Left lung (tissue), 14 donors: ENCODE measurements at places on chromosomes 7 and 10.

GRCh38 chr7:71826141-71826540, 586.0 kb downstream of the CALN1 start:
- no peak overlapping the region for H3K27ac ChIP-seq
- no peaks in the 10 kb centered on the region for H3K27me3 ChIP-seq
- no peaks in the 10 kb centered on the region for H3K4me1 ChIP-seq

DNA sequence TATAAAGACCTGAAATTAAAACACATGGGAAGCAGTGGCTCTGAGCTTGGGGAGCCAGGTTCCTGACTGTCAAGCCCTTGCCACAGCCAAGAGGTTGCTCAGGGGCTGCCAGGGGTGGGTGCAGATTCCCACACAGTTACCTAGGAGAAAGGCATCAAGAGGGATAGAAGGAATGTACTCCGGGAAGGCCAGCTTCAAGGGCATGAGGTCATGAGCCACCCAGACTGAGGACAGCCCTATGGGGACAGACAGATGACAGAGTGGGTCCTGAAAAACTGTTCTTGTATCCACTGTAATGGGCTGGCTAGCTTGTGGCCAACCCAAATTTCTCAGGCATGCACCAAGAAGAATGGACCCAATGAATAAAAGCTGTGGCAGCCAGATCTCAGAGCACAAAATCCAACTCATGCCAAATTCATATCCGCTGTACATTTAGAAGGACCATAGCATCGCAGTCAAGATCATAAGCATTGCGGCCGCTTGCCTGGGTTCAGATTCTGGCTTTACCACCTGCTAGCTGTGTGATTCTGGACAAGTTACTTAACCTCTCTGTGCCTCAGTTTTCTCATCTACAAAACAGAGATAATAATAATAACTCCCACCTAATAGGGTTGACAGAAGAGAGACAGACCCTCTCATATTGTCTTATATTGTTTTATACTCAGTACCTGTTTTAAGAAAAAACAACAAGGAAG, 44.9 kb upstream of the KCNMA1 start:
- no peaks in the 10 kb centered on the region for H3K36me3 ChIP-seq
- H3K27me3 ChIP-seq, result peaks cover 9% of the 10 kb centered on the region
- no peak for DNase-seq
- H3K4me3 ChIP-seq, result no peak overlapping the region

- DNase-seq, result no peak
- H3K27ac ChIP-seq, result no peak overlapping the region
- no peaks in the 10 kb centered on the region for H3K27me3 ChIP-seq
- no peaks in the 10 kb centered on the region for H3K4me1 ChIP-seq
These were observed 105.3 kb downstream of the OAT start for GRCh38 chr10:124313374-124313773.

GRCh38 chr7:16393862-16394422, 27.4 kb downstream of the CRPPA start:
- no peak for DNase-seq
- no peaks in the 10 kb centered on the region for H3K27me3 ChIP-seq
- H3K4me1 ChIP-seq, result no peaks in the 10 kb centered on the region
- H3K36me3 ChIP-seq, result no peaks in the 10 kb centered on the region

DNA sequence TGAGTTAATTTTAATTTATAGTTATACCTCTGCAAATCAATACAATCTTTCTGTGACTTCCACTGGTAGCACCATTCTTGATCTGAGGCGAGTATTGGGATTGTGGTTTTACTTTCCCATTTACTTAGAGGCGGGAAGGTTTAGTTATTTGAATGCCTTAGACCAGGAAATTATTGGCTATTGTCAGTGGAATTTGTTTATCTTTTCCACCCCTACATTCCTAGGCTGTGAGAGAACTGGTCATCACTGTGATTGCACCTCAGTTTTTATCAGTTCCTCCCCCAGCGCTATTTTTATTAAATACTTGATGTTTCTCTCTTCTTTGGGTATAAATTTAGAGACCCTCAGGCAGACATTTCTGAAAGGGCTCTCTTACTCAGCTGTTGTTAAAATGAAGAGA, 29.9 kb downstream of the CDK14 start:
- no peaks in the 10 kb centered on the region for H3K36me3 ChIP-seq
- no peaks in the 10 kb centered on the region for H3K27me3 ChIP-seq
- DNase-seq, result no peak
- no peak overlapping the region for H3K27ac ChIP-seq

- DNase-seq, result no peak
- no peak overlapping the region for H3K4me3 ChIP-seq
- peaks cover 11% of the 10 kb centered on the region for H3K27me3 ChIP-seq
- H3K27ac ChIP-seq, result no peak overlapping the region
- peaks cover 9% of the 10 kb centered on the region for H3K4me1 ChIP-seq
These were observed 4.6 kb upstream of the SPOCK2 start for GRCh38 chr10:72092987-72093386.

GRCh38 chr10:63217120-63217605, 84.0 kb downstream of the NRBF2 start:
- no peak overlapping the region for H3K27ac ChIP-seq
- no peak overlapping the region for H3K4me3 ChIP-seq
- no peaks in the 10 kb centered on the region for H3K36me3 ChIP-seq

DNA sequence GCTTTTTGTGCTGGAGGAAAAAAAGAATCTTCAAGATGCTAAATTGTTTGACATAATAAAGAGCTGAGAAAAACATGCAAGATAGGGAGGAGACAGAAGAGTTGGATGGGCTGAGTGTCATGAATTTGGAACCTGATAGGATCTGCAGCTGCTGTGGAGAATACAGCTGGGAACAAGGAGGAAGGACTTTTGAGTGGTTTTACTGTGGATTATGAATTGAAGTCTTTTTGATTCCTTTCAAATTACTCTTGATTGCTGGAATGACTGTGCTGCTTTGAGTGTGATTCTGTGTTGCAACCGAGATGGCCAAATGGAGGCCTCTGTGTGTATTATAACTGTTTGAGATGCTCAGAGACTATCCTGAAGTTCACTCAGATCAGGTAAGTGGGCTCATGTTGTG, 4.0 kb downstream of the EFCAB10 start:
- no peak overlapping the region for H3K4me3 ChIP-seq
- H3K4me1 ChIP-seq, result no peaks in the 10 kb centered on the region
- no peaks in the 10 kb centered on the region for H3K36me3 ChIP-seq
- no peaks in the 10 kb centered on the region for H3K27me3 ChIP-seq
- peak; percentile 54 for DNase-seq
- H3K27ac ChIP-seq, result no peak overlapping the region

DNA sequence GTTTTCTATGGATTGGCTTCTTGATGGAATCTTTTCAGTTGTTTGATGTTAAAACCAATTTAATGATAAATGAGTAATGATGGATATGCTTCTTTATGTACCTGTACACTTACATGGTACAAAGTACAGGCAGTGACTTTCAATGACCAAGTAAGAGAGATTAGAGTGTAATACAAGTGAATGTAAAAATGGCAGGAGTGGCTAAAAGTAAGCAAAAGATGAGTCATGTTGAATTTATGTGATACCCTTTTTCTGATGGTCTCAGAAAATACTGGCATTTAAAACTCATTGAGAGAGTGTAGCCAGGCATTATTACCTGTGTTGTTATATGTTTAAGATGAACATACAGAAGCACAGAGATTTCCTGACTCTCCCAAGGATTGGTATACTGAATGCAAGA, 97.1 kb downstream of the GPR85 start:
- no peak overlapping the region for H3K27ac ChIP-seq
- no peak for DNase-seq
- no peaks in the 10 kb centered on the region for H3K36me3 ChIP-seq
- no peaks in the 10 kb centered on the region for H3K27me3 ChIP-seq
- no peak overlapping the region for H3K4me3 ChIP-seq

DNA sequence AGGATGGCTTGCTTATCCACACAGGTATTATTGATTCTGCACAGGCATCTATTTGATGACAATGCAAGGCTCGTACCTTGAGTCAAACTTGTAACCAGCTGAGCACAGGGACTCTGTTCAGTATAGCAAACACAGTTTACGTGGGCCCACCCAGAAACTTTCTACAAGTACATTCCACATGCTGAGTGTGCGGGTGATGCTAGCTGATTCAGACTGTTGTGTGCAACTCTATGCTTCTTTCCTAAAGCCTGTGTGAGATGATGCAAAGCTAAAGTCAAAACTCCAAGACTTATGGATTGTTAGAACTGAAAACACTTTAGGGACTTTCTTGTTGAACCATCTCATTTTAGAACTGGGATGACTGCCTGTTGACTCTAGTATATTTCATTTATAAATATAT, 21.5 kb upstream of the CALD1 start:
- no peak for DNase-seq
- H3K4me3 ChIP-seq, result no peak overlapping the region
- H3K4me1 ChIP-seq, result no peaks in the 10 kb centered on the region
- no peaks in the 10 kb centered on the region for H3K36me3 ChIP-seq
- no peak overlapping the region for H3K27ac ChIP-seq

- H3K27me3 ChIP-seq, result no peaks in the 10 kb centered on the region
- peak overlapping the region; percentile 67 for H3K4me3 ChIP-seq
- peak overlapping the region; percentile 93 for H3K27ac ChIP-seq
- no peak for DNase-seq
These were observed 760 bp downstream of the THNSL1 start for GRCh38 chr10:25017154-25017590.

DNA sequence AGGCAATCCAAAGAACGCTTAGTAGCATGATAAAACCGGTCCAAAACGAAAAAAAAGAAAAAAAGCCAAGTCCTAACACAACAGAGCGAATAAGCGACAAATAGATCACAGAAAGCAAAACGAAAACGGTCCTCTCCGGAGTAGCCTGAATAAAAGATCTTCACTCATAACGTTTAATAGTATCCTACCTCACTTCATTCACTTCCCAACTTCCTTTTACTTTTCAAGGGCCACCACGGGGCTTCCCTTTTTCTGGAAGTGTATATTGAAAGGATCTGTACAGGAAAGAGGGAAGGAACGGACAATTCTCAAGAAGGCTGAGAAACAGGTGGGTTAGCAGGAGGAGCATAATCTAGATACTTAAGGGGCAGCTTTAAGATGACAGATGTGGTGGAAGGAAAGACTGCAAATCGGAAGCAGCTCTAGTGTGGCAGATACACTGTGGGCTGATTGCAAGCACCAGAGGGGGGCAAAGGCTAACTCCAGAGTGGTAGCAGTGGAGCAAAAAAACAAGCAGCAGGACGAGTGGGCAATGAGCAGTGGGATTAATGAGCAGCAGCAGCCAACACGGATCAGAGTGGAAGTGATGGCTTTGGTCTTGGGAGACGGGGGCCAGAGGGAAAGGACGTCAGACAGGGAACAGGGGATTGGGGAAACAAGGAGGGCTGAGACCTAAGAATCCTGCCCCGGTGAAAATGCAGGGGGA, 866 bp downstream of the CNOT4 start:
- H3K27ac ChIP-seq, result peak overlapping the region; percentile 92
- peaks cover 37% of the 10 kb centered on the region for H3K4me1 ChIP-seq
- no peaks in the 10 kb centered on the region for H3K27me3 ChIP-seq

DNA sequence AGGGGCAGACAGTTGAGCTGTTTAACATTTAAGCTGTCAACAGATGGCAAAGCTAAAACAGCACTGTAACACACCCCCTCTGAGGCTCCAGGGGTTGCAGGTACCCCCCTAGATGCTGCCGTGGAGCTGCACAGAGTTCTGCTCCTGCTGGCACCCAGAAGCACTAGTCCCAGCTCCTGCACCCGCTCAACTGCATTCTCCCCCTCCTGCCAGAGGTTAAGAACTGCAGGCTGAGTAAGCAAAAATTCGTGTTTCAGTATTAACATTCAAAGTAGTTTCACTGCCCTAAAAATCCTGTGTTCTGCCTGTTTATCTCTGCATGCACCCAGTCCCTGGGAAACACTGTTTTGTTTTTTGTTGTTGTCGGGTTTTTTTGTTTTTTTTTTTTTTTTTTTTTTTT, 790.8 kb upstream of the KCND2 start:
- no peaks in the 10 kb centered on the region for H3K27me3 ChIP-seq
- H3K4me3 ChIP-seq, result no peak overlapping the region
- H3K36me3 ChIP-seq, result no peaks in the 10 kb centered on the region
- no peak overlapping the region for H3K27ac ChIP-seq

- no peaks in the 10 kb centered on the region for H3K36me3 ChIP-seq
- no peak overlapping the region for H3K4me3 ChIP-seq
- peaks cover 4% of the 10 kb centered on the region for H3K27me3 ChIP-seq
- no peak overlapping the region for H3K27ac ChIP-seq
- no peaks in the 10 kb centered on the region for H3K4me1 ChIP-seq
These were observed 99.1 kb downstream of the UNCX start for GRCh38 chr7:1331561-1332467.

DNA sequence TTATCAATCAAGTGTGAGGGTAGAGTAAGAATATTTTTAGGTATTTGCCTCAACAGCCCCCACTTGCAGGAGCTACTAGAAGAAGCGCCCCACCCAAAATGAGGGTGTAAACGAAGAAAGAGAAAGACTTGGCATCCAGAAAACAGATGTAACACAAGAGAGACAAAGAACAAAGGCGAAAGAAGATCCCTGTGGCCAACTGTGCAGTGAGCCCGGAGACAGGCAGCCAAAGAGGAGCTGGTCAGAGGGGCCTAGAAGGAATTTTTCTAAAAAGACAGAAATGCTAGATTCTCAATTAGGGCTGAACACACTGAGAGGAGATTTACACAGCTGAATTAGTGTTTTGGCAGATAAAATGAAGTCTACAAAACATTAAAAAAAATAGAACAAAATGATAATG, 29.6 kb upstream of the EIF5AL1 start:
- no peak overlapping the region for H3K27ac ChIP-seq
- H3K27me3 ChIP-seq, result no peaks in the 10 kb centered on the region
- DNase-seq, result no peak

GRCh38 chr10:87524296-87524695, 19.6 kb downstream of the MINPP1 start:
- no peak overlapping the region for H3K27ac ChIP-seq
- no peak overlapping the region for H3K4me3 ChIP-seq
- H3K36me3 ChIP-seq, result no peaks in the 10 kb centered on the region
- H3K27me3 ChIP-seq, result no peaks in the 10 kb centered on the region
- DNase-seq, result no peak
- H3K4me1 ChIP-seq, result no peaks in the 10 kb centered on the region

DNA sequence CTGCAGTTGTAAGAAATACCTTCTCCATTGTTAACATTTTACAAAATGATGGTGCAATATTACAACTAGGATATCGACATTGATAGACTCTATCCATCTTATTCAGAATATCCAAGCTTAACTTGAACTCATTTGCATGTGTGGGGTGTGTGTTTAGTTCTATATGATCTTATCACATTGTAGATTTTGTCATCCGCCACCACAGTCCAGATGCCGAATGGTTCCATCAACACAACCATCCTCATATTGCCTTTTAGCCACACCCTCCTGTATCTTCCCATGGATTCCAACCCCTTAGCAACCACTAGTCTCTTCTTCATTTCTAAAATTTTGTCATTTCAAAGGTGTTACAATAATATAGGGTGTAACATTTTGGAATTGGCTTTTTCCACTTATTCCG, 452.9 kb upstream of the AKR1E2 start:
- no peak overlapping the region for H3K4me3 ChIP-seq
- no peaks in the 10 kb centered on the region for H3K27me3 ChIP-seq
- no peak for DNase-seq
- no peaks in the 10 kb centered on the region for H3K4me1 ChIP-seq
- no peak overlapping the region for H3K27ac ChIP-seq

GRCh38 chr7:43039346-43039745, 73.1 kb upstream of the HECW1 start:
- H3K4me3 ChIP-seq, result no peak overlapping the region
- H3K27me3 ChIP-seq, result no peaks in the 10 kb centered on the region
- H3K36me3 ChIP-seq, result no peaks in the 10 kb centered on the region
- no peak overlapping the region for H3K27ac ChIP-seq
